NCI-H2081 (cell line): ENCODE measurements at places on chromosomes 2 and 18.
A peak's percentile ranks its signal among the peaks of the same experiment; 100 is the strongest.

- peak; percentile 89 for DNase-seq
Observed at GRCh38 chr2:177212891-177213856, 580 bp downstream of the HNRNPA3 start.

DNA sequence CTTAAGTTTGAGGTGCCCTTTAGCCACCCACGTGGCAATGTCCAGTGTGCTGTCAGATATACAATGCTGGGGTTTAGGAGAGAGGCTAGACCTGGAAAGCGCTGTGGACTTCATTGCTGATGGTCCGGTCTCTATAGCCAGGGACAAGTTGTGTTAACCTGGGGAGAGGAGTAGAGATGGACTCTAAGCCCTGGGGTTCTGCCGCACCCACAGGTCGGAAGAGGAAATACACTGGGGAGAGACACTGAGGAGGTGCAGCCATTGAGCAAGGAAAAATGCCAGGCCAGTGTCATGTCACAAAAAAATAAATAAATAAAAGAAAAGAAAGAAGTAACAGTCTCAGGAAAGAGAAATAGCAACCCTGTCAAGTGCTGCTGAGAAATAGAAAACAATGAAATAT is 106.9 kb upstream of the CBLN2 start:
- DNase-seq, result no peak

GRCh38 chr2:64234785-64235184 is 90.6 kb upstream of the PELI1 start:
- DNase-seq, result no peak

DNA sequence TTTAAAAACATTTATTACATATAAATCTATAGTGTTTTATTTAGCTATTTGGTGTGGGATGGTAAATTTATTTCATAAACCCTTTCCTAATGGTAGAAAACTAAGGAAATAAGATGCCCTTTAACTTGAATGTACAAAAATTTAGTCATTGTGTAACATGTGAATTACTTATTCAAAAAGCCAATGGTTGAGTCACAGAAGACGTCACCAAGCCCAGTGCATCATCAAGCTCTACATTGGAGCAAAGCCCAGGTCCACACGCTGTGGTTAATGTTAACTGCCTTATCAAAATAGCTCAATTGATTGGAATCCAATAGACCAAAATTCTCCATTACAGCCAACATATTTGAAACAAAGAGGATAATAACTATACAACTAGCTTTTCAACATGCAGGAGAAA is 145.5 kb upstream of the LYPD1 start:
- no peak for DNase-seq

- no peak for DNase-seq
Observed at GRCh38 chr18:48766026-48766425, 184.7 kb downstream of the SMAD7 start.

GRCh38 chr2:33340280-33340679 is 136.2 kb upstream of the RASGRP3 start:
- no peak for DNase-seq
